ENCODE measurements at places on chromosomes 3 and 15.

DNA sequence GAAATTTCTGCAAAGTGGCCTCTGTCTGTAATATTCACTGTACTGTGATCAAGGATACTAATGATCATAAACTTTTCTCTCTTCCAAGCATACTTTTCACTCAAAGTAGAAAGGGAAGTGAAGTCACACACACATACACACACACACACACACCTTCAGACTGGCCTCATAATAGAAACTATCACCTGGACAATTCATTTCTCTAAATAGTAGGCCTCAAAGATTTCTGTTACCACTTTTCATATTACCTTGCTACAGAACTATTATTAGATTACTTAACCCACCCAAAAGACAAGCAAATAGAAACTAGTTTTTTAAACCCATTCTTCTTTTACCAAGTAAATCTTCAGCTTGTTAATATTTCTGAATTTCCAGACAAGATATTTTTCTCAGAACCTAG is 12.2 kb downstream of the CPB1 start:
- DNase-seq, result no peak

DNA sequence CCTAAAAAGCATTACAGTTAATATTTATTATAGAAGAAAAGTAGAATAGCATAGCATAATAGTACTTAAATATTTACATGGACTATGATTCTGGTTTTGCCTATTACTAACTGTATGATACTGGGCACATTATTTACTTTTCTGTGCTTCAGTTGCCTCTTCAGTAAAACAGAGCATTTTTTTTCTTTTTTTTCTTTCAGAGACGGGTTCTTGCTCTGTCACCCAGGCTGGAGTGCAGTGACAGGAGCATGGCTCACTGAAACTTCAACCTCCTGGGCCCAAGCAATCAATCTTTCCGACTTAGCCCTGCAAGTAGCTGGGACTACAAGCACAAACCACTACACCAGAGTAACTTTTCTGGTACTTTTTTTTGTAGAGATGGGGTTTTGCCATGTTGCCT is 47.0 kb downstream of the GYG1 start:
- no peak for DNase-seq

GRCh38 chr15:27238209-27238608 is 267.2 kb downstream of the GABRG3 start:
- DNase-seq, result no peak

DNA sequence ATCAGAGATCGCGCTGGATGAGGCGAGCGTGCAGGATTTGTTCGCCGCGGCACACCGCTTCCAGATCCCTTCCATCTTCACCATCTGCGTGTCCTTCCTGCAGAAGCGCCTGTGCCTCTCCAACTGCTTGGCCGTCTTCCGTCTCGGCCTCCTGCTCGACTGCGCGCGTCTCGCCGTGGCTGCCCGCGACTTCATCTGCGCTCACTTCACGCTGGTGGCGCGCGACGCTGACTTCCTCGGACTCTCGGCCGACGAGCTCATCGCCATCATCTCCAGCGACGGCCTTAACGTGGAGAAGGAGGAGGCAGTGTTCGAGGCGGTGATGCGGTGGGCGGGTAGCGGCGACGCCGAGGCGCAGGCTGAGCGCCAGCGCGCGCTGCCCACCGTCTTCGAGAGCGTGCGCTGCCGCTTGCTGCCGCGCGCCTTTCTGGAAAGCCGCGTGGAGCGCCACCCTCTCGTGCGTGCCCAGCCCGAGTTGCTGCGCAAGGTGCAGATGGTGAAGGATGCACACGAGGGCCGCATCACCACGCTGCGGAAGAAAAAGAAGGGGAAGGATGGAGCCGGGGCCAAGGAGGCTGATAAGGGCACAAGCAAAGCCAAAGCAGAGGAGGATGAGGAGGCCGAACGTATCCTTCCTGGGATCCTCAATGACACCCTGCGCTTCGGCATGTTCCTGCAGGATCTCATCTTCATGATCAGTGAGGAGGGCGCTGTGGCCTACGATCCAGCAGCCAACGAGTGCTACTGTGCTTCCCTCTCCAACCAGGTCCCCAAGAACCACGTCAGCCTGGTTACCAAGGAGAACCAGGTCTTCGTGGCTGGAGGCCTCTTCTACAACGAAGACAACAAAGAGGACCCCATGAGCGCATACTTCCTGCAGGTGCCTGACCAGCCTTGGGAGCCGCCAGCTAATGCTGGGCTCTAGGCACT is 819 bp downstream of the KLHL40 start:
- DNase-seq, result no peak

- DNase-seq, result no peak
Observed at GRCh38 chr15:57890351-57890750, 175.2 kb downstream of the ALDH1A2 start.

Data from CD4-positive, alpha-beta T cell treated with Interferon gamma for 1 hour (primary cell).